ENCODE measurements at places on chromosomes 12 and 14.

GRCh38 chr14:22387776-22388241 is 201.2 kb downstream of the DAD1 start:
- DNase-seq, result no peak

- DNase-seq, result no peak
Measured at GRCh38 chr14:22384167-22384549, 204.9 kb downstream of the DAD1 start.

DNA sequence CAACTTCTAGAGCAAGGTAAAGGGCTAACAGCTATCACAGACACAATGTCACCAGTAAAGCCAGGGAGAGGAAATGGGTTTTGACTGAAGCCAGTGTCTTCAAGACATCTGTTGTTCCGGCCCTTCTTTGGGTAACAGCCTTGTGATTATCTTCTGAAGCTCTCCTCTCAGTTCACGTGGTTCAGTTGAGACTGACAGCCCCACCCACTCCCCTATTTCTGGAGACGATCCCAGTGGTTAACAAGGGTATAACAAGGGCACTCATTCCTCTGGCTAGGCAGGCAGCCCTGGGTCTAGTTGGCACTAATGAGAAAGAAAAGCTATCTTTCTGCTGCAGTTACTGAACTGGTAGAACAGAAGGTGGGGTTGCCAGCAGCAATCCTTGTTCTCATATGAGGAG is 6.9 kb downstream of the GNPTAB start:
- no peak for DNase-seq

- no peak for DNase-seq
Measured at GRCh38 chr12:127685491-127685890, 581.5 kb upstream of the TMEM132C start.

GRCh38 chr12:72271451-72272090 is 599 bp upstream of the TRHDE start:
- no peak for DNase-seq

DNA sequence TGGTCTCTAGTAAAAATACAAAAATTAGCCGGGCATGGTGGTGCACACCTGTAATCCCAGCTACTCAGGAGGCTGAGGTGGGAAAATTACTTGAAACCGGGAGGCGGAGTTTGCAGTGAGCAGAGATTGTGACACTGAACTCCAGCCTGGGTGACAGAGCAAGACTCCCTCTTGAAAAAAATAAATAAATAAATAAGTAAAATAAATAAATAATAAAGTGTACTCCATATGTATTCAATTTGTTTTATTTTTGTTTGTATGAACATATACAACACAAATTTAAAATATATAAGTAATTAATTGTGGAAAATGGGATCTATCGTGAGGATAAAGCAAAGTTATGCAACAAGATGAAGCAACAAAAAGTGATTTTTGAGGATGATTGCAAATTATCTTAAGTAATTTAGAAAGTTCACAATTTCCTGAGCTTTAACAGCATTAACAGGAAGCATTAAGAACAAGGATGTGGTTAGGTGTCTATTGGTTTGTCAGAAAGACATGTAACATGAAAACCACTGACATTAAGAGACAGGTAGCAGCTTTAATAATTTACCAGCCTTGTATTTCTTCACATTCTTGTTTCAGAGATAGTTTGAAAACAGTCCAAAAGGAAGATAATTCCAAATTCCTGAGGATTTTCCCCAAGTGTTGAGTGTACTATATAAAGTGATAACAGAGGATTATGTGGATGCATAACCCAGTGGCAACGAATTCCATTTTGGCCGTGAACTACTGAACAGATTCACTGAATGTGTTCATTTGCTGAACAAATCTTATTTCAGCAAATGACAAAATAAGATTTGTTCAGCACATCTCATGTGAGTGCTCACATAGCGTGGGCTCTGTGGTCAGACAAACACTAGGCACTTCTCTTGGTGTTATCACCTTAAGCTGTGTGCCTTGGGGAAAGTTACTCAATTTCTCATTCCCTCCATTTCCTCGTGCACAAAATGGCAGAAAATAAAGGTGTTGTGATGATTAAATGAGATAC is 68.6 kb upstream of the RESF1 start:
- DNase-seq, result no peak

All from AG09309 (cell line).